ENCODE measurements at places on chromosomes 2 and 18.

- no peak for DNase-seq
These were observed 1.2 kb downstream of the ACMSD start for GRCh38 chr2:134839649-134840048.

DNA sequence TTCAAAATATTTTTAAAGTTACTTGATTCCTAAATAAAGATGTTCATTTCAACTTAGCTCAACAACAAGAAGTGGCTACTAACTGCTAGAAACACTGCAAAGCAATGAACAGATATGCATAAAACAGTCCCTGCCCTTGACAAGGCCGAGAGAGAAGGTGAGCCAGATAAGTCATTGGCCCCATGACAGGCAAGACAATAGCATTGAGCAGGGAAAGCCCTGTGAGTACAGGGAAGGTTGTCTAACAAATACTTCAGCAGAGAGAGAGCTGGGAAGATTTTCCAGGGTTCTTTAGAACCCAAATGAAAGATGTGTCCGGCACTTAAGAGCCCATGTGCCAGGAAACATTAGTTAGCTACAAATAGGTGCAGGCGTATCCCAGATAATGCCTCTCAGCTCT lies 4.7 kb downstream of the LAMA1 start:
- DNase-seq: no peak

DNA sequence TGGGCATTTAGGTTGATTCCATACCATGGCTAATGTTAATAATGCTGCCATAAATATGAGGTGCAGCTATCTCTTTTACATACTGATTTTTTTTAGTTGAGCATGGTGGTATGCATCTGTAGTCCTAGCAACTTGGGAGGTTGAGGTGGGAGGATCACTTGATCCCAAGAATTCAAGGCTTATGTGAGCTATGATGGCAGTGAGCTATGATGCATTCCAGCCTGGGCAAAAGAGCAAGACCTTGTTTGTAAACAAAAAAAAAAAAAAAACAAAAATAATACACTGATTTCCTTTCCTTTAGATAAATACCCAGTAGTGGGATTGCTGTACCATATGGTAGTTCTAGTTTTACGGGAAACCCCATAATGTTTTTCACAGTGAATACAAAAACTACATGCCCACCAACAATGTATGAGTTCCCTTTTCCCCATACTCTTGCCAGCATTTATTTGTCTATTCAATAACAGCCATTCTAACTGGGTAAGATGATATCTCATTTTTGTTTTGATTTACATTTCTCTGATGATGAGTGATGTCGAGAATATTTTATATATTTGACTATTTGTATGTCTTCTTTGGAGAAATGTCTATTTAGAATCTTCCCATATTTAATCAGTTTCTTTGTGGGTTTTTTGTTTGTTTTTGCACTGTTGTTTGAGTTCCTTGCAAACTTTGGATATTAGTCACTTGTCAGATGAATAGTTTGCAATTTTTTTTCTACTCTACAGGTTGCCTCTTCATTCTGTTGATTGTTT lies 281.0 kb upstream of the KYNU start:
- DNase-seq: no peak

DNA sequence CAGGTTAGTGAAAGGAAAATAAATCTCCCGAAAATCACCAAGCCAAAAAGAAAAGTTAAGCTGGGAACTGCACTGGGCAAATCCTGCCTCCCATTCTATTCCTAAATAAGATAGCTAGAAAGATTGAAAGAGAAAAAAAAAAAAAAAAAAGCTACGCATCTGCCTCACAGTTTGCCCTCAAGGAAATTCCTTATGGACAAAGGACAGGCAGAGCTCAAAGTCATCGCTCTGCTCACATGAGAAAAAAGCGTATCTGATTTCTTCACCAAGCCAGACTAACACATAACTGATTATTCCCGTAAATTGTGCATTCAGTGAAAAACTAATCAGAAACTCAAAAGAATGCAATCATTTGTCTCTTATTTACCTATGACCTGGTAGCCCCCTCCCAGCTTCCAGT lies 50.0 kb downstream of the PUM2 start:
- no peak for DNase-seq

DNA sequence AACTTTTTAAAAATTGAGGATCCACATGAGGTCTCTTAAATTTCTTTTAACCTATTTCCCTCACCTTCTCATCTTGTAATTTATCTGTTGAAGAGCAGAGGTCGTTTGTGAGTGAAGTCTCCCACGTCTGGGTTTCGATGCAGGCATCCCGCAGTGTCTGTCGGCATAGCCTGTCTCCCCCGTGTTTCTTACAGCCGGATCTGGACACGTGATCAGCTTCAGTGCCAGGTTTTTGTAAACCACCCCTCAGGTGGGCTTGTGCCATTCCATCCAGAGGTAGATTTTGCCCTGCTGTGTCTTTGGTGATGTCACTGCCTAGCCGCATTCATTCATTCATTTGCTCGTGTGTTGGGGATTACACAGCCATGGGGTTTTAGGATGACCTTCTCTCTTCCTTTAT lies 16.2 kb downstream of the AQP12A start:
- DNase-seq: no peak

GRCh38 chr2:98842136-98842535 lies 93.9 kb downstream of the CRACDL start:
- DNase-seq: no peak

DNA sequence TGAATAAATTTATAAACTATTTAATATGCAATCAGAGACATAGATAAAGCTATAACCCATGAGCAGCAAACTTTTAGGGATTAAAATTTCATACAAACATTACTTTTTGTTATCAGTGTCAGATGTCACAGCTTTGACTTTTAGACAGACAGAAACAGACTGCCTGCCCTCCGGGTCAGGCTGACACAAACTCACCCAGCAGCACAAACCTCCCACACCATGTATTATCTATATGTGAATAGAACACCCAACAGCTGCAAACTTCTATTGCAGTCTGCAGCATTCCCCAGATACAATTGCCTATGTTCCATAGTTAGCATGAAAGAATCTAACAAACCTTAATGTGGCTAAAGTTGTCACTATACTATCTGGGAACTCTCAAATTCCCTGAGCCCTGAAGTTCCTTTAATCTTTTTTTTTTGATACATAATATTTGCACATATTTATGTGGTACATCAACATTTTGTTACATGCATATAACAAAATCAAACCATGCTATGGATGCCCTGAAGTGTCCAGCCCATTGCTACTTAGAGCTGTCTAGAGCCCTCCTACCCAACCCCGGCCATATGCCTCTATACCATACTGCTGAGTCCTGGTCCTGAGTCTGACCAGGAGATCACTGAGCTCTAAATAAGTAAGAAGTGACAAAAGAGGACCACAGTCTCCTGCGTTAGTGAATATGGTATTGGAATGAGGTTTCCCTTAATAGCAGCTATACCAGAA lies 214.4 kb downstream of the ZNF385B start:
- no peak for DNase-seq

DNA sequence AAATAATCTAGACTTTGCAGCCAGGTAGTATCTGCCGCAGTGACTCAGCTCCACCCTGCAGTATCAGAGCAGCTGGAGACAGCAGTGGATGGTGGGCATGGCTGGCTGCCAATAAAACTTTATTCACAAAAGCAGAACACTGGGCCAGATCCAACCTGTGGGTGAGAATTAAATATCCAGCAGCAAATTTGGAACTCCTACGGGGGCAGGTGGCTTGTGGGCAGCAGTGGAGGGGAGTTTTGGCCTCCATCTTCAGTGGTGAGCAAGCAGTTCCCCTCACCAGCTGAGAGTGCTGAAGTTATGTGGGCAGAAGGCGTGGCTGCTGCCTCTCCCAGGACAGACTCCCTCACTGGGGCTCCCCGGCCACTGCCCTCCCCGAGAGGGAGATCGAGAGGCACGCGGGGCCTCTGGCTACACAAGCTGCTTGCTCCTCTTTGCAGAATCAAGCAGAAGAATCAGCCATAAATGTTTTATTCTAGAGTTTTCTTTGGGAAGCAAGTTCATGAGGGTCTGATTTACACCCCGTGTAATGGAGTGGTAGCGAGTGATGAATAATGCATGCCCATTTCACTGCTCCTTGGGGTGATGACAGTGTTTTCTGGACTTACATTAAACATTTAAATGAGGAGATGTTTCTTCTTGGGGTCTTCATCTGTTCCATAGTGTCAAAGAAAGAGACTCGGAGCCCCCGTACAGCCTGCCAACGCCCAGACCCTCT lies 204.3 kb downstream of the SEPTIN10 start:
- DNase-seq: no peak

- no peak for DNase-seq
These were observed 267.8 kb upstream of the TRIB2 start for GRCh38 chr2:12448846-12449505.

DNA sequence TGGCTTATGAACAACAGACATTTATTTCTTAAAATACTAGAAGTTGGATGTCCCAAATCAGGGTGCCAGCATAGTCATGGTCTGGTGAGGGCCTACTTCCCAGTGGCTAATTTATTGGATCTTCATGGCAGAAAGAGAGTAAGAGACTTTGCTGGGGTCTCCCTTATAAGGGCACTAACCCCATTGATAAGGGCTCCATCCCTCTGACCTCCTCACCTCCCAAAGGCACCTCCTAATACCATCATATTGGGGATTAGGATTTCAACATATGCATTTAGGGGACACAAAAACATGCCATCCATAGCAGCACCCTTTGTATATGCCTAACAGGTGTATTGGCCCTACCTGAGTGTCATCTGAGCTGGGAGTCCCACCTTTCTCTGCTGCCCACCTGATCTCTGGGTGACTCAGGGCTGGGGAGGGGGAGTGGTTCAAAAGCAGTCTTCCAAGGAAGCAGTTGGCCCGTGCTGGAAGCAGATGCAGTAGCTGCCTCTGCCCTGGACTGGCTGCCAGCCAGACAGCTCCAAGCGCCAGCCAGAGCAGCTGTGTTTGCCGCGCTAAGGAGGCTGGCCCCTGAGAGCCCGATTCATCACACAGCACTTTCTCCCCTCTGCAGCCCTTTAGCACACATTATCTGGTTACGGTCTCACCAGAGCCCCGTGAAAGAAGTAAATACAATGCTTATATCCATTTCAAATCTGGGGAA lies 84.6 kb downstream of the SMAD7 start:
- no peak for DNase-seq

Measured in activated CD8-positive, alpha-beta memory T cell treated with anti-CD3 and anti-CD28 coated beads for 4 hours (primary cell).